Neuronal stem cell (in vitro differentiated cells): ENCODE measurements at places on chromosomes 3 and 15.

- no peak for DNase-seq
These were observed 57.4 kb downstream of the ABHD5 start for GRCh38 chr3:43748179-43748578.

DNA sequence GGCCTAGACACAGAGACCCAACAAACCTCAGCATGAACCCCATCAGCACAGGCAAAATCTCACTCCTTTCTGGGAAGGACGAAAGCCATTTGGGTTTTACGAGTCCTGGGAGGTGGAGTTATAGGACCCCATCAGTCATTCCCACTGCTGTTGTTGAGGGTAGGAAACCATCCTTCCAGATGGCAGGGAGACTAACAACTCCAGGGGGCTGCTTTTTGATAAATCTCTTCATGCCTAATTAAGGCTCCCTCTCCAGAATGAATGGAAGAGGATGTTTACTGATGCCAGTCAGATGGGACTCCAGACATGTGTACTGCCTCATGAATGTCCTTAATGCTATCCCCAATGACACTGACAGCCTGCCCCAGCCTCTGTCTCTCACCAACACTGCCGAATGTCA is 75.3 kb downstream of the ST8SIA2 start:
- DNase-seq: no peak

- no peak for DNase-seq
These were observed 159.3 kb downstream of the IL1RAP start for GRCh38 chr3:190673148-190673547.

GRCh38 chr3:139935866-139936817 is 1.2 kb downstream of the CLSTN2 start:
- DNase-seq: peak; percentile 30

GRCh38 chr3:149401212-149401925 is 23.9 kb upstream of the TM4SF1 start:
- no peak for DNase-seq

DNA sequence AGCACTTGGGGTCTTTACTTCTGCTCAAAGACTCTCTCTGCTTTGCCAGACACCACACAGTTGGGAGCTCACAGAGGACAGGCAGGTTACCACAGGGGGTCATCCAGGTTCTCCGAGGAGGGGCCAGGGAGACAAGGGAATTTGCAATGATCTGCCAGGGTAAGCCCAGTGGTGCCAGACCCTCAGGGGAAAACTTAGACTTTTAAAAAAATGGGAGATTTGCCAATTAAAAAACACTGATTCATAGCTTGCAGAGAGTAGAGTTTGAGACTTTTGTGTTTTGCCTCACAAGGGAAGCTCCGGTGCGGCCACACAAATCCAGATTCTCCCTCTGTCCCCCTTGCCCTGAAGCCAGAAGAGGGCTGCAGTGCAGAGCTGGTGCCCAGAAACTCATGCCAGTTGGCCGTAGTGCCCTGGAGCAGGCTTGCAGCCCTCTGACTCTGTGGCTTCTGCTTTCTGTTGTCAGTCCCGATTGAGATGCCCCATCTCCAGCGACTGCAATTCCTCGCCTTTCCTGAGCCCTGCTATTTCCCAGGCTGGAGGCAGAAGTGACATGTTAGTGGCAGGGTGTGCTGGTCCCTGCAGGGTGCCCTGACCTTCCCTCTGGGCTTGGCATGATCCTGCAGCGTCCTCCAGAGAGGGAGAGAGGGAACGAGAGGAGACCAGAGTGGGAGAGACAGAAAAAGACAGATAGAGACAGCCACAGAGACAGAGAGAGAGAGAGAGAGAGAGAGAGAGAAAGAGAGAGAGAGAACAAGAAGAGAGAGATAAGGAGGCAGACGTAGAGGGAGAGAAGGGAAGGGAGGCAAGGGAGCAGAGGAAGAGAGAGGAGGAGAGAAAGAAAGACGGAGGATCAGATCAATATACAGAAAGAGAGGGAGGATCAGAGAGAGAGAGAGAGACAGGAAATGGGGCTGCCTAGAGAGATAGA is 46.0 kb downstream of the RHCG start:
- no peak for DNase-seq

- DNase-seq: no peak
These were observed 3.2 kb downstream of the SENP7 start for GRCh38 chr3:101509811-101510210.

- DNase-seq: no peak
These were observed 565.1 kb downstream of the ZNF385D start for GRCh38 chr3:21185816-21186314.

GRCh38 chr3:53181024-53181371 is 20.0 kb downstream of the PRKCD start:
- DNase-seq: no peak

- no peak for DNase-seq
These were observed 240.8 kb upstream of the CNTN6 start for GRCh38 chr3:852033-852432.
